Femur (tissue), 1 donor: ENCODE measurements at places on chromosomes 2 and 18.
A peak's percentile ranks its signal among the peaks of the same experiment; 100 is the strongest.

DNA sequence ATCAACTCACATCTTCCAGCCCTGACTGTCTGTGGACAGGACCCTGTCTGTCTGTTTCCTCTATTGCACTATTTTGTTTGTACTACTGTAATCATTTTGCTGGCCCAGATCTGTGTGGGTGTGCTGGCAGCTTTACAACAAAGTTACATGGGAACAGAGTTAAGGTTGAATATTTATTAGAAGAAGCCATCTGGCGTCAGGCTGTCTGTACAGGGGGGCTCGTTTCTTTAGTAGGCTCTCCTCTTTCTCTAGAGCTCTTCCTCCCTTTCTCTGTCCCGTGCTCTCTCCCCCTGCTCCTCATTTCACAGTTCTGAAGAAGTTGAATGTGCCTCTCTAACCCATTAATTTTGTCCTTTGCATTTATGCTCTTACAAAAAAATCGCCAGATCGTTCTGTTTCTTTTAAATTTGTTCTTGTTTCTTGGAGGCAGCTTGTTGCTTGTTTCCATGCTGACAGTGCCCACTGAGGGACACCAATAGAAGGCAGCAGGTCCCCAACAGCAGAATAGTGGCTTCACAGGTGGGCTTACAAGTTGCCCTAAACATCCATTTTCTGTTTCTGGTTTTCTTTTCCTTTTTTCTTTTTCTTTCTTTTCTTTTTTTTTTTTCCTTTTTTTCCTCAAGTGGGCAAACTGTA, 315.2 kb upstream of the ZEB2 start:
- DNase-seq: peak; percentile 69

DNA sequence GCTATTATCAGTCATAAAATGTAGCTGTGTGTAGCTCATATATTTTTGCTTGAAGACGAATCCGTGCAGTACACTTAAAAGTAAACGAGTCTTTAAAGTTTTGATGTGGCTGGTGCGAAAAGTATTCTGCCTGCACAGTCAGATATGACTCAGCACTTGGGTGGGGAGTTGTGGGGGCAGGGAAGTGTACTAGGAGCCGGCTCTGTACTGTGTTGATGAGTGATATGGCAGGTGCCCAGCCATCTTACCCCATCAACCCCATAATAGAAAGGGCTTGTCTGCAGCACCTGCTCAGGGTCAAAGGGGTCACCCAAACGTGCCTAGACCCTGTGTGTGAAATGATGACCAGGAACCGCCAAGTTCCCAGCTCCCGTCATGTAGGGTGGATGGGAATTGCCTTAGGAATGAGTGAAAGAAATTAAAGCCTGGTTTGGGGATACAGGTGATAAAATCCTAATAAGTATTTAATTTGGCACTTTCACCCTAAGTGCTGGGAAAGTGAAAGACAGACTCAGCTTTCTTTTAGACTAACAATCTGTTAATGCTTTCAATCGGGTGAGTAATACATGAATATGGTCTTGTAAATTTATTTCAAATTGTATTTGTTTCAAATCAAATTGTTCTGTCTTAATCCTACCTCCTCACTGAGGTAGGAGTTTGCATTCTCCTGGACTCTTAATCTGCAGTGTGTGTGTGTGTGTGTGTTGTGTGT, 48.0 kb downstream of the BCL2L11 start:
- DNase-seq: peak; percentile 38

GRCh38 chr18:26928670-26929313, 63.3 kb upstream of the AQP4 start:
- no peak for DNase-seq

- no peak for DNase-seq
Observed at GRCh38 chr2:211407076-211407475, 850.7 kb downstream of the CPS1 start.

GRCh38 chr2:69490486-69490885, 53.3 kb upstream of the NFU1 start:
- DNase-seq: no peak

DNA sequence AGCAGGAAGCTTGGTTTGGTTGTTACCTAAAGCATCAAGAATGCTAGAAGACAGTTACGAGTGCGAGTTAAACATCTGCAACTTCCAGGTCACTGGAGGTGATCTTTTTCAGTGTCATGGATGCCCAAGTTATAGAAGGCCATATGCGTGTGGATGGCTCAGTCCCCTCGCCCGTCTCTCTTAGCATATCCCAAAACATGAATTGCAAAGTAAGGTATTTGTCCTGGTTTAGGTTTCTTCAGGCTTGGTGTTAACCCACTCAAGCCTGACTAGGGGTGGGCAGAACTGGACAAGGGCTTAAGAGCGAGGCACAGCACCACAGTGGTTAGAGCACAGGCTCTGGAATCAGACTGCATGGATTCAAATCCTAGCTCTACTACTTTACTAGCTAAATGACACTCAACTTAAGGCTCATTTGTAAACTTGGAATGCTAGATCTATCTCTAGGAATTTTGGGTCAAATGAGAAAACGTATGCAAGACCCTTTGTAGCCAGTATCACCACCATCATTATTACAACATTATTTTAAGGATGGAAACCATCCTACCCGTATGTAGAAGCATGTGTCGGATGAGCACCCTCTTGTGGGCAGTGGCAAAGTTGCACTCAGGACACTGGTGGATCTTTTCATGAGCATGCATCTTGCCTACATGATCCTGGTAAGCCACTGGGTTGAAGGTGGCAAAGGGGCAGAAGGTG, 11.2 kb downstream of the ZNF142 start:
- DNase-seq: peak; percentile 57

DNA sequence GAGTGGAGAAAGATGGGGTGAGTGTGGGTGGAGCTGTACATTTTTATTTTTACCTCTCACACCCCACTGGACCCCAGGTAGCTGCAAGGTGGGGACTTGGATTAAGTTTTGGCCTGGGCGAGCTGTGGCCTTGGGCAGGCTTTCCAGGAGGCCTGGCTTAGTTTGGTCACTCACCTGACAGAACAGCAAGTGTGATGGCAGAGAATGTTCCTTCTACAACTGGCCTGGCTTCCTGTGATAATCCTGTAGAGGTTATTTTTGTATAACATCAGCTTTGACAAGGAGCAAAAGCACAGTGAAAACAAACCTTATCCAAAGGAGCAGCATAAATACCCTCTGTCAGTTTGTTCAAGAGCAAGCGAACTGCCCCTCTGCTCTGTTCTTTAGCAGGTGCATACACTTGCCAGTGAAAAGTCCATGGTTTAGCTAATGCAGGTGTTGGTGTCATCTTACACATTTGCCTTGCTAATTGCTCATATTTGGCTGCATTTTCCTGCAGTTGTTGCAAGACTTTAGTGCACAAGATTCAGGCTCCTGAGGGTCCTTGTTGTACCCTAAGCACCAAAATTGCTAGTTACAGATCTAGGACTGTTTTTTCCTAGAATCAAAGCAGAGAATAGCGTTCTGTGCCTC, 6.3 kb downstream of the THNSL2 start:
- DNase-seq: no peak

DNA sequence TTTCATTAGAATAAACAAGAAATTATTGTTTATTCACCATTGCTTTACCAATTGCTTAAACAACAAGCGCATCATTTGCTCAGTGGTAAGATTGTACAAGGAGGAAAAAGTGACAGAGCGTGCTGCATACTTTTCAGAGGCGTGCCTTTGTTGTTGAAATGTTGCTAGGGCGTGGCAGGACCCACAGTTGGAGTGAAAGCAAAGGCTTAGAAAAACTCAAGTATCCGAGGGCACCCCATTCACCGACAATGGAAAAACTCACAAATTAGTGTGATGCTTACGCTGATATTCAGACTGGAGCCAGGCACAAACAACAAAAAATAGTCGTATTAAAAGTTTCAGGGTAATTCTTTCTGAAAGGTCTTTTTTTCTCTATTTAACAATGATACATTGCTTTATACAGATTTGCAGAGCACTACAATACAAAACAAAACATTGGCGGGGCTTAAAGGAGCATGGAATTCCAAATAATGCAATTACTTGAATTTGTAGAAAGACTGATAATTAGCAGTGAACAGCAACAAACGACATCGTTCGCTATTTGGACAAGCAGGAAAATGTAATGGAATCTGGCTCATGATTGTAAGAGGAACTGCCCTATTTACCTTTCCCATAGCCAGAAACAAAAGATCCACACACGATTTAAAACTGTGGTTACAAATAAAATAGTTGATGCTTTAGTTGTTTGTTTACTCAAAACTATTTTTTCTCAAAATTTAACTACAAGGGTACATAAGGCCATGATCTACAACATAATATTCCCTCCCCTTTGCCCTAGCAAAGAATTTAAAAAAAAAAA, 37.8 kb upstream of the RTTN start:
- no peak for DNase-seq

GRCh38 chr2:187989925-187990623, 301.6 kb upstream of the GULP1 start:
- DNase-seq: no peak

DNA sequence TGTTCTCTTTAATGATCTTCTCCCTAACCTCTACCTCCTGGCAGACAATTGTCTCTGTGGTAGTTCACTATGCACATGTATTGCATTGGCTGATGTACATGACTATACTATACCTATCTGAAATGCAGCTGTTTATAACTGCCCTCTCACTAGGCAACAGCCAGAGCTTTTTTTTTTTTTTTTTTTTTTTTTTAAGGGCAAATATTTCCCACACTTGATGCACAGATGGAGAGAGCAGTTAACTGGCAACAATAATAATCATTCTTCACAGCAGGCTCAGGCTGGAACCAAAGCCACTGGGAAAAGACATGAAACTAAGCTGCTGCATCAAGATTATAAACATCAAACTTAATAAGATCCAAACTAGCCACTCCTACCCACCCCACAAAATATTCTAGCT, 707.7 kb downstream of the LRP1B start:
- no peak for DNase-seq

- DNase-seq: no peak
Observed at GRCh38 chr2:171706152-171706803, 19.0 kb downstream of the DYNC1I2 start.
